SW 1271 (cell line): ENCODE measurements at places on chromosomes 11 and 22.

DNA sequence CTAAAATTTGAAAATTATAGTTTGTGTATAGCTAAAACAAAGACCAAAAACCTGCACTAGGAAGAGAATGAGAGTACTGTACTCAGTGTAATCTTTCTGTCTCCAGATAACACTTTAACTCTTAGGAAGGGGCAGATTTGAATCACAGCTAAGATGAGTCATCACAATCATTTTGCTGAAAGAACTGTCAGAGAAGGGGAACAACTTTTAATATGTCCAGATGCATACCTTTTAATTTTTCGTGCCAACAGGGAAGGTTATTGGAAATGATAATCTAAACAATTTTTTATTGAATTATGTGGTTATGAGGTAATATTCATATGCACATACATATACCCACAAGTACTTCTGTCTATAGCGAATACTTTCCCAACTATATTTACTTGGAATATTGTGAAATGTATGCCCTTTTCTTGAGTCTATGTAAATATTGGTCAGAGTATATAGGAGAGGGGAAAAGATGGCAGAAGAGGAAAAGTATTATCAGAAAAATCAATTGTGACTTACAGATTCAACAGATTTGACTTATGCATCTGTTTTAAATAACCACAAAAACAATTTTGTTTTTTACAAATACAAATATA, 51.1 kb upstream of the MUC15 start:
- no peak for DNase-seq

GRCh38 chr11:26851696-26852095, 129.8 kb upstream of the SLC5A12 start:
- DNase-seq = no peak

DNA sequence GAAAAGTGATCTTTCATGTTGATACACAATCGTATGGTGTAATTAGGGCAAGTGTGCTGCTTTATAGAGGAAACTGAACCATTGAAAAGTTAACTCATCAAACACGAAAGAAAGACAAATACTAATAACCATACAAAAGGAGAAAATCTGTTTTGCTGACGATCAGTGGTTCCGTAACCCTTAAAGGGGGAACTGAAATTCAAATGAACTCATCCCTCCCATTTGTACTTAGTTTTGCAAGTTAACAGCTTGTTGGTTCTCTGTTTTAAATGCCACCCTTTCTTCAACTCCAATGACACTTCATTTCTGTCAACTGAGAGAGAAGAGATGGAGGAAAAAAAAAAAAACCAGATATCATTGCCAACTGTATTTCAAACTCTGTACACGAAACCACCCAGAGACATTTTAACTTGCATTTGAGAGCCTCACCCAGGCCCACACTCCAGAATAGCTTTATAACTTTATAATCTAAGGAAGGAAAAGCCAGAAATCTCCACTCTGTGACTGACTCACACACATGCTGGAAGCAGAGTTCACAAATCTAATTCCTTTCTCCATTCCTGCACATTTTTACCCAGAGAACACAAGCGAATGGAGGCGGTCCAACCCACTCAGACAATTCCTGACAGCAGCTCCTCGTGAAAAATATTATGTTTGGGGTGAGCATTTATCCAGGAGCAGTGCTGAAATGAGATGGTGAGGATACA, 17.4 kb upstream of the CSNK2A3 start:
- DNase-seq = no peak

DNA sequence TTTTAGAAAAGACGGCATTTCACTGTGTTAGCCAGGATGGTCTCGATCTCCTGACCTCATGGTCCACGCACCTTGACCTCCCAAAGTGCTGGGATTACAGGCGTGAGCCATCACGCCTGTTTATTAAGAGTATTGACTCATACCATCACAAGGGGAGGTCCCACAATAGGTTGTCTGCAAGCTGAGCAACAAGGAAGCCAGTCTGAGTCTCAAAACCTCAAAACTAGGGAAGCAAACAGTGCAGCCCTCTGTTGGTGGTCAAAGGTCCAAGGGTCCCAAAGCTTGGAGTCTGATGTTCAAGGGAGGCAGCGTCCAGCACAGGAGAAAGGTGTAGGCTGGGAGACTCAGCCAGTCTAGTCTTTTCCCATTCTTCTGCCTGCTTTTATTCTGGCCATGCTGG, 32.8 kb upstream of the LDLRAD3 start:
- DNase-seq = no peak

DNA sequence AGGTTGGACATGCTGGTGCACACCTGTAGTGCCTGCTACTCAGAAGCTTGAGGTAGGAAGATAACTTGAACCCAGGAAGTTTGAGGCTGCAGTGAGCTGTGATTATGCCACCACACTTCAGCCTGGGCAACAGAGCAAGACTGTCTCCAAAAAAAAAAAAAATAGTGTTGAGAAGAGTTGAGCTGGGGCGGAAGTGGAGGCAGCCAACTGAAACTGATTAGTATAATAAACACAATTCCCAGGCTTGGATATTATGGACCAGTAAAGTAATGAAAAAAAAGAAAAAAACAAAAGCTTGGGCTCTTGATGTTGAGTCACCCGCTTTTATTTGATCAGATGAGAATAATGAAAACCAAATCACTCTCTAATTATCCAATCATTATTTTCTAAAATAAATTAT, 21.0 kb downstream of the LDLRAD3 start:
- no peak for DNase-seq

GRCh38 chr11:69984457-69985261, 93.5 kb upstream of the ANO1 start:
- DNase-seq = no peak

- DNase-seq = no peak
Observed at GRCh38 chr11:57476047-57476756, 15.9 kb downstream of the RTN4RL2 start.

DNA sequence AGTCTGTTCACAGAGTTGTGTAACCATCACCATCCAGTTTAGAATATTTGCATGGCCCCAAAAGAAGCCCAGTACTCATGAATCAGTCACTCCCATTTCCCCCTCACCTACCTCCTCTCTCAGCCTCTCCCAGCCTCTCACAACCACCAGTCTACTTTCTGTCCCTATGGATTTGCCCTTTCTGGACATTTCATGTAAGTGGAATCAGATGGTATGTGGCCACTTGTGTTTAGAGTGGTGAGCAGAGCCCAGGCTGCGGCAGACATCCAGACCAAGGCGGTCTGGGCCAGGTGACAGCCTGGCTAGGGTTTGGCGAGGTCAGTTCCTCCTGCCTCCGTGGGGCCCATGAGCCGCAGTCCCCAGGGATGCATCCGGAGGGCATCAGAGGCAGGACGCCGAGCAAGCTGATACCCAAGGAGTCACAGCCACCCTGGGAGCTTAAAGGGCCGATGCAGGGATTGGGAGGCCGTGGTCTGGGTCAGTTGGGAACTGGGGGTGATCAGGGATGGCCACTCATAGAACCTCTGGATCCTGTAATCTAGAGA, 53.3 kb upstream of the CLDN5 start:
- DNase-seq = no peak

DNA sequence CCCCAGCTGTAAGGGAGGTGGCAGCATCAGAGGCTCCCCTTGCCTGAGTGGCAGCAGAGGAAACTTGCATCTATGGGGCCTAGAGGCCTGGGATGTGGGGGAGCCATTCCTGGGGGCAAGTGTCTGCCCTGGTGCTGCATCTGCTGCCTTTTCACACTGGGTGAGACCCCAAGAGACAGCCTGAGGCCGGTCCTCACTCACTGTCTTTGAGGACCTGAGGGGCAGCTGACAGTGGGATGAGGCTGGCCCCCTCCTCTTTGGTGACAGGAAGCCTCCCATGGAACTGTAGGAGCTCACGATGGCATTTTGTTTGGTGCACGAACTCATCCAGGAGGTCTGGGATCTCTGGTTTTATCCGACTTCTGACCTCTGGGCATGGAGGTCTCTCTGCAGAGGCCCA, 82.2 kb upstream of the PRODH start:
- DNase-seq = no peak

- DNase-seq = no peak
Observed at GRCh38 chr11:62919898-62920640, 1.1 kb downstream of the CHRM1 start.

DNA sequence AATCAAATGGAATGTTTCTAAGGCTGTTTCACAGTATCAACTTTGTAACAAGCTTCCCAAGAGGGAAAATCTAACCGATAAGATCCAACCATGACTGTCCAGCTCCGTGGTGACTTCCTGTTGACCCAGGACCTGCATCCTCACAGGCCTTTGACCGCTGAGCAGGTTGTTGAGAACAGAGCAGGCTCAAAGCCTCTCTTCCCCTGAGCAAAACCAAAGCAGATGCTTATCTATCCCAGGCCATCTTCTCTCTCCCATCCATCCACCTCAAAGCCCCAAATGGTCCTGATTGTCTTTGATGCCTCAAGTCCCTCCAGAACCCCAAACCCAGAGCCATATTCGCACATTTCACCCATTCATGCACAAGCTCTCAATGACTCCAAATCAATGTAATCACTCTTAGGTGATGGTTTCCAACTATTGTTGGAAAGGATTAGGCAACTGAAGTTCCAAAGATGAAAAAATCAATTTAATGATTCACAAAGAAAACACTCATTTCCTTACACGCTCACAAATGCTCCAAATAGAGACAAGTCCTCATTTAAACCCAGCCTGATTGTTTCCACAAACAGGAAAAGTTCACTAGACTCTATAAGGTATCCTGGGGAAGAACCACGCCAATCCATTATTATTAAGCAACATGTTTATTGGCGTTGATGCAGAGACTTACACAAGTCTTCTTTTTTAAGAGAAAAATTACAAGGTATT, 48.7 kb downstream of the C11orf58 start:
- DNase-seq = no peak

- no peak for DNase-seq
Observed at GRCh38 chr11:102771351-102771750, 9.1 kb downstream of the MMP10 start.

- no peak for DNase-seq
Observed at GRCh38 chr11:121841487-121842191, 274.4 kb downstream of the BLID start.

DNA sequence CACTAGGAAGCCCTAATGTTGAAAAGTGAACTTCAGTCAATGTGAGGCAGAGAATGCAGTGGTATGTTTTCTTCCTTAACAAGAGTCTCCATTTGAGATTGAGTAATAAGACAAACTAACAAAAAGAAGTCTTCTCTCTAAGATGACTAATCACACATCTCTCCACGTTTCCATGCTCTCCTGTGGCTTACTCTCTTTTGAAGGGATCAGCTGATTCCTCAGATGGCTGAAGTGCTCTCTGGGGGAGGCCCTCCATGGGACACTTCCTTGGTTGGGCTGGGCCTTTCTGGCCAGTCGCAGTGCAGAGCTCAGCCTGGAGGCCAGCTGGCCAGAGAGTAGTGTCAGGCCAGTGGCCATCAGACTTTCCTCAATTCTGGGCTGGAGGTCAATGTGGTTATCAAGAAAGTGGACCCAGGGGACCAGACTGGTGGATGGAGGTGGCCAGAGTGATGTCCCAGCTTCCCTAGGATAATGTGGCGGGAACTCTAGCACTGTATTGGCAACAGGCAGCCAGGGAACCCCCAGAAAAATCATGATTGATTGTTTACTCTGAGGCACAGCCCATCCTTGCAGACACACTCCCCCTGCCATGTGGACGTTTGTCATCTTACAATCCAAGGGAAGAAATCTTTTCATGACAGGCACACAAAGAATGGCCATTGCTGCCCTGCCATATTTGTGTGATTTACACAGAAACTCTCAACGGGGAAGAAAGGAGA, 14.5 kb downstream of the CSRP3 start:
- DNase-seq = no peak

DNA sequence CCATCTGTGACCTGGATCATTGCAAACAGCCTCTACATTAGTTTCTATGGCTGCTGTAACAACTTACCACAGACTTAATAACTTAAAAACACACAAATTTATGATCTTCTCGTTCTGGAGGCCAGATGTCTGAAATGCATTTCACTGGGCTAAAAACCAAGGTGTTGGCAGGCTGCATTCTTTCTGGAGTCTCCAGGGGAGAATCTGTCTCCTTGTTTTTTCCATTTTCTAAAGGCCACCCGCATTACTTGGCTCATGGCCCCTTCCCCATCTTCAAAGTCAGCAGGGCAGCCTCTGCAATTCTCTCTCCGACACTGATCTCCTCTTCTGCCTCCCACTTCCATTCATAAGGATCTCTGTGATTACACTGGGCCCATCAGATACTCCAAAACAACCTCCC, 11.6 kb downstream of the SCGB1A1 start:
- DNase-seq = no peak

DNA sequence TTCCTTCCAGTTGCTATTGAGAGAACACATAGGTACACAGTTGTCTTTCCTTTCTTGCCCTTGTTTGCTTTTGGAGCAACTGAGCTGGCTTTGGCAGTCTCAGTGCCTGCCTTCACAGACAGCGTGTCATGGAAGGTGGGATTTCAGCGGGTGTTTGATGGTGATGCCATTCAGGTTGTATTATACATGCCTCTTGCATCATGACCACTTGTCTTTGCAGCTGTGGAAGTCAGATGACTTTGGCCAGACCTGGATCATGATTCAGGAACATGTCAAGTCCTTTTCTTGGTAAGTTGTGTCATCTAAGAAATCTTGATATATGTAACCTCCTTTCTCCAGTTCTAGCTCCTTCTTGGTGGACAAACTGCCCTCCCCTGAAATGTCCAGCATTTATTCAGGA, 37.1 kb upstream of the SORL1-AS1 start:
- no peak for DNase-seq

DNA sequence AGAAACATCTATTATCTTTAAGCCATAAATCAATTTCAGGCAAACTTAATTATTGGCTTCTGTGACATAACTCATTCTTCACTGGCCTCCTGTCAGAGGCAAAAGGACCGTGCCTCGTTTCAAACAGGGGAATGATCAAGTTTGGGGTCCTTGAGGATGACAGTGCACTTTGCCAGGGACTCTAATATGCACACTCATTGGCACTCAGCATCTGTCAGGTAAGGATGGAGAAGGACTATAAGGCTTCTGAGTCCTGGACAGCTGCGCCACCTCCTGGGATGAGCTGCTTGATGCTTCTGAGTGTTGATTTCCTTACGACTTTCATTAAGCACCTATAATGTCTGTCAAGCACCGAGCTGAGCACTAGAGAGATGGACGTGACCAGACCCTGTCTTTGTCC, 20.2 kb downstream of the BPIFC start:
- peak; percentile 16 for DNase-seq

DNA sequence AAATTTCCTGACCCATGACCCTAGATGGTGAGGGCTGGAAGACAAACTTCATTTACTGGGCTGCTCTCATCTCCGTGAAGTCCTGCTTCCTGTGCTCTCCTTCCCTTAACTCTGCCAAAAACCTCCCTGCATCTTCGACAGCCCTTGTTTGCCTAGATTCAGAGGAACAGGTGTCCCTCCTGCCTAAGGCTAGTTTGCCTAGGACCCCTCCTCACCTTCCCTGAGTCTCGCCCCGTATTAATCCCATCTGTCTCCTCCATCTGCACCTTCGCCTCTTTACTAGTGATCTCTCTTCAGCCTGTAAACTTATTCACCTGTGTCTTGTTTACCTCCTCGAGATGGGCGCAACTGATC, 33.1 kb downstream of the EIF3F start:
- no peak for DNase-seq

GRCh38 chr11:132312161-132312560, 941.7 kb downstream of the NTM start:
- DNase-seq = no peak
